ENCODE measurements at places on chromosomes 16 and 17. TPM values are rescaled to one million over a fixed set of nuclear protein-coding genes. Genes with fewer than 3 reads are reported as not detected.

Gene C16orf86
- total RNA-seq, result 3.6 TPM

Gene CTDNEP1
- total RNA-seq, result 157 TPM

DNA sequence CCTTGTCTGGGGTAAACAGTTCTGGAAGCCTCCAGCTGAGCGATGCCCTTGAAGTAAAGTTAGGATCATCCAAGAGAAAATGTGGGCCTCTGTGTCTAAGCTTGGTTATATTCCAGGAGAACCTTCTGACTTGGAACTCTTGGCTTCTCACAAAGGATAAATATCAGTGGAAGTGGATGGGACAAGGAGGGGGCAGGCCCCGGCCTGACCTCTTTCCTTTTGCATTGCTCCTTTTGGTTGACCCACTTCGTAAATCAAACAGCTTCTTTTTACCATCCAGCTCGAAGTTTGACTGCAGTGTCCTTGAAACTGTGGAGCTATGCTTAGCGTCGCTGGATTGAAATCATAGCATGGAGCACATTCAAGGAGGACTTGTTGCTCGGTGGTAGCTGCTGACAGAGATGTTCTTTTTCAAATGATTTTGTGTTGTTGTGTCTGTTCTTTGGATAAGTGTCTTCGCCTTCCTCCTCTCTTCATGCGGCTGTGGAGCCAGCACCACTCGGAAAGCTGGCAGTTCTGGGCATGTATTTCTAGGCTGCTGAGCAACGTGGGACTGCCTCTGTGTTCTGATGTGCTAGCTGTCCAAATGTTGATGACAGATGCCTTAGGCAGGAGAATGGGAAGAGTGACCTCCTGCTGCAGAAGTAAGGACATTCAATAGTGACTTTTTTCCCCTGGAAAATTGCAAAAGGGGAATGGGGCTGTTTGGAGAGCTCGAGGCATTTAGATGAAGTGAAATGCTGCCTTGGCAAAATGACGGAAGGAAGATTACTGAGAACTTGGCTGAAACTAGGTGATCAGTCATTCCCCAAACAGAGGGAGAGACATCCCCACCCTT is 4.5 kb downstream of the MINK1 start:
- no peak for DNase-seq

DNA sequence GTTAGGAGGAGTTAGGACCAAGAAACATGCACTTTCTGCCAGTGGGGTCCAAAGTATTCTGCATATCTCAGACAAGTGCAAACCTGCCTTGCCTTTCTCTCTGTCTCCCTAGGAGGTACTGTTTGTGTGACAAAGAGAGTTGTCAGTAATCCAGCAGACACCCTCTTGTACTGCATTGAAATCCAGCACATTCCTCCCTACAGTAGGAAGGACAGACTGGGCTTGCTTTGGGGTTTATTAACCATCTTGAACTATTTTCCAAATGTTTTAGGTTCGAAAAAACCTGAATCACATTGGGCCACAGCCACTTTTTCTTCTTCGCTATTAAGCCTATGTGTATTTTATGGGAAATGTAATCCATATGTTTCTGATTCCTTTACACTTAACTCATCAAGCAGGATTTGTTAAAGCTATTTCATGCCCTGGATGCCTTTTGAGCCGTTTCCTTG is 204.2 kb upstream of the KCNJ16 start:
- no peak for DNase-seq

GRCh38 chr16:54673313-54673712 is 257.4 kb upstream of the IRX5 start:
- DNase-seq, result no peak

All from CD4-positive, alpha-beta memory T cell (primary cell).